ENCODE measurements at places on chromosomes 16 and 17.

DNA sequence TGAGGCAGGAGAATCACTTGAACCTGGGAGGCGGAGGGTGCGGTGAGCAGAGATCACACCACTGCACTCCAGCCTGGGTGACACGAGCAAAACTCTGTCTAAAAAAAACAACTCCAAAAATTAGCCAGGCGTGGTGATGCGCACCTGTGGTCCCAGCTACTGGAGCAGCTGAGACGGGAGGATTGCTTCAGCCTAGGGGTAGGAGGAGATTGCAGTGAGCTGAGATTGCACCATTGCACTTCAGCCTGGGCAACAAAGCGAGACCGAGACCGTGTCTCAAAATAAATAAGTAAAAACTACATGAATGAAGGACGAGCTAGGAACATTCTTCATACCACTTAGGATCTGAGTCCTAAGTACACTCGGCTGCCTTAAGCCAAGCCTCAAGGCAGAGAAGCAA, 35.4 kb downstream of the CCDC57 start:
- DNase-seq: no peak

- DNase-seq: no peak
Observed at GRCh38 chr17:4648741-4649140, 7.3 kb upstream of the ALOX15 start.

- DNase-seq: no peak
Observed at GRCh38 chr17:74259667-74260524, 14.1 kb upstream of the DNAI2 start.

- no peak for DNase-seq
Observed at GRCh38 chr16:69112285-69113129, 7.1 kb downstream of the HAS3 start.

DNA sequence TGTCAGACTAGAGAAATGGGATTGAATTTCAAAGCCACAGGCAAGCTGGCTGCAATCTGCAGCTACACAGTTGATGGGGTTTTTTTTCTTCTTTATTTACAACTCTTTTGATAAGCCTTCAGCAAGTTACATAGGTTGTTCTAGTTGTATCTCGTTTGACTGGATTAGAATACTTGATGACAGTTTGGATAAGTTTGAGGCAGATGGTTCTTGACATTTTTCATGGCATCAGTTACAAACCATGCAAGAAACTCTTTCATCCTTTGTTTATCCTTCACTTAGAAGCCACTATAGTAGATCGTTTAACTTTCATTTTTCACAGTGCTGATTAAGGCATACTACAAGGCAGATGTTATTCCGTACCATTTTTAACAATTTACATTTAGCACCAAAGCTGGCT, 238.9 kb downstream of the TOX3 start:
- DNase-seq: no peak

- peak; percentile 74 for DNase-seq
Observed at GRCh38 chr16:1938316-1938715, 4.7 kb downstream of the MSRB1 start.
